ENCODE measurements at places on chromosomes 1 and 21.

DNA sequence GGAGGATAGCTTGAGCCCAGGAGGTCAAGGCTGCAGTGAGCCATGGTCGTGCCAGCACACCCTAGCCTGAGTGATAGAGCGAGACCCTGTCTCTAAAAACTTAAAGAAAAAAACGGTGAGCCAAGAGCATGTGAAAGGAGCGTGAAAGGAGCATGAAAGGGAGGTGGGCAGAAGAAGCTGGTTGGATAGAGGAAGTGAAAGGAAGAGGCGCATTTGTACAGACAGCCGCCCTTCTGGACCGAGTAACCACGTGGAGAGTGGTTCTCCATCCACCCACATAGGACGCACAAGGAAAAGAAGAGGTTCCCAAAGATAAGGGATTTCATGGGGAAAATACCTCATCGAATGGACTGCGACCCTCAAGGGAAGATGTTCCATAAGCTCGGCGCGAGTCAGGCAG is 60.4 kb upstream of the IFNAR2 start:
- no peak for DNase-seq

- no peak for DNase-seq
Observed at GRCh38 chr1:217354895-217355294, 276.0 kb downstream of the GPATCH2 start.

- DNase-seq = no peak
Observed at GRCh38 chr1:83985048-83985447, 13.9 kb downstream of the TTLL7 start.

DNA sequence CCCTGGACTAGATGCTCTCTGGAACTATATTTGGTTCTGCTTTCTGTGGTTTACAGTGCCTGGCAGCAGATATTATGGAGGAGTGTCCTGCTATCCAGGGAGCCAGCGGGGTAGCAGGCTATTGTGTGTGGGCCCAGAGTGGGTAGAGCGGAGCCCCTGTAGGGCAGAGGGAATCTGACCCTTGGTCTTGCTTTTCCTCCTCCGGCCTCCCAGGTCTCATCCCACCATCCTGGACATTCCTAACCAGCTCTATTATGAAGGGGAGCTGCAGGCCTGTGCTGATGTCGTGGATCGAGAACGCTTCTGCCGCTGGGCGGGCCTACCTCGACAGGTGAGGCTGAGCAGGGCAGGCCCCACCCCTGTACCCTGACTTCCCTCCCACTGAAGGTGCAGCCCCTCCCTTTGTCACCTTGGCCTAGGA is 9.1 kb downstream of the RHOC start:
- DNase-seq = no peak

- no peak for DNase-seq
Observed at GRCh38 chr1:204361341-204361771, 1.6 kb upstream of the PLEKHA6 start.

DNA sequence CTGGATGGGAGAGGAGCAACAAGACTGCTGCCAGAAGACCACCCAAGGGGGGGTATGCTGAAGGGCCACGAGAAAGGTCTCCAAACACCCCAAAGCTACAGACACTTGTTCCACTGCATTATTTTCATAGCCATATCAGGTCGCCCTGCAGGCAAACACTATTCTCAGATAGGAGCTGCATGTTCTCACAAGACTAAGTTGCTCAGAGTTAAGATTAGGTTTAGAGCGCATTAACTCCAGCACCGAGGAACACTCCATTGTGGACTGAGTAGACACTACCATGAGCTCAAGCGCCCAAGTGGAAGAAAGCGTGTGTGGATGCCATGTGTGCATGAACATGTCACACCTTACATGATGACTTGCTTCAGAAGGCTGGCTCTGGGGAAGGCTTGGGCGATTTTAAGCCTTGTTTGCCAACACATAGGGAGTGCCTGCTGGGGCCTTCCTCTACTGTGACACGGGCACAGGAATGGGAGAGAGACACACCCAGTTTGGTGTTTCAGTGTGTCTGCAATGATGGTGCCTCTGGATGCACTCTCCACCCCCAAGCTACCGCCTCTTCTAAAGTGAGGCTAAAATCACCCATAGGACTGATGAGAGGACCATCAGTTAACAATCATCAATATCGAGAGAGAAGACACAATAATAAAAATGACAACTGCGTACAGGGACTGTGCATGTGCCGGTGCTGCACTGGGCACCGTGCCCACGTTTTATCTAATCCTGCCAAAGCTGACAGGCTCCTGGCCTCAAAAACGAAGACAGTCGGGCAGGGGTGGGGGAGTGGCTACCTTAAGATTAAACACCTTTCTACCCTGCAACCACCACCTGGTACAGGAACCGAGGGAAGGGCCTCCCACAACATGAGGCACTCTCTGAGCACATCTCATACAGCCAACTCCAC is 34.9 kb downstream of the SSBP3 start:
- no peak for DNase-seq

- DNase-seq = no peak
Observed at GRCh38 chr1:154155251-154155650, 378 bp upstream of the NUP210L start.

- DNase-seq = no peak
Observed at GRCh38 chr1:174964261-174964971, 35.3 kb upstream of the CACYBP start.

- peak; percentile 36 for DNase-seq
Observed at GRCh38 chr1:62271948-62272728, 47.1 kb downstream of the KANK4 start.

- DNase-seq = no peak
Observed at GRCh38 chr1:66095190-66095589, 302.5 kb downstream of the PDE4B start.

- no peak for DNase-seq
Observed at GRCh38 chr21:45709173-45709572, 65.6 kb downstream of the PCBP3 start.

- DNase-seq = no peak
Observed at GRCh38 chr1:207342332-207342731, 20.9 kb downstream of the CD55 start.

DNA sequence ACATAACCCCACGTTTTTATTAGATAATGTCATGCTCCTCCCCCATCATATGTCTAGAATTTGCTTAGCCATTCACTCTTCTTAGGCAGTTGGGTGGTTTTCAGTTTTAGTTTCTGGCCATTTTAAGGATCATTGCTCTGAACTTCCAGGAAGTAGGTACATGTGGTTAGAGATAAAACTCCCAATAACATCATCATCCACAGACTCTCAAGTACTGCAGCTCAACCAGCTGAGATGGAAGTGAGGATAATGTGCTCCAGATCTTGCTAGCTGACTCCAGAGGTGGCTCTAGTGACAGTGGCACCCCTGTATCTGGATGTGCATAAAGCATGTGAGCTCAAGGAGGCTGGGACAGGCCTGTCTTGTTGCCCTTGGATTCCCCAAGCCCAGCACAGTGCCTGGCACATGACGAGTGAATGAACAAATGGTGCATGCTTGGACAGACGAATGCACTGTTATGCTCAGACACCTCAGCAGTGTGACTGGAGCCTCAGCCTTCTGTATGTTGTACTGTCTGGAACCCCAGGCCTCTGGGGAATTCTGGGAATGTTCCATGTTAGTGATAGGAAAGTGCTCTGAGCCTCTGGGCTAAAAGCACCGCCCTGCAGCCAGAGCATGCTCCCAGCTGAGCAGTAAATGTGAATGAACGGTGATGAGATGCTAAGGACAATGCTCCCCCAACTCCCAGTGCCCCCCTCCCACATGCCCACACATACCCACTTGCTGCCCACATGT is 16.4 kb upstream of the KCNN3 start:
- no peak for DNase-seq

DNA sequence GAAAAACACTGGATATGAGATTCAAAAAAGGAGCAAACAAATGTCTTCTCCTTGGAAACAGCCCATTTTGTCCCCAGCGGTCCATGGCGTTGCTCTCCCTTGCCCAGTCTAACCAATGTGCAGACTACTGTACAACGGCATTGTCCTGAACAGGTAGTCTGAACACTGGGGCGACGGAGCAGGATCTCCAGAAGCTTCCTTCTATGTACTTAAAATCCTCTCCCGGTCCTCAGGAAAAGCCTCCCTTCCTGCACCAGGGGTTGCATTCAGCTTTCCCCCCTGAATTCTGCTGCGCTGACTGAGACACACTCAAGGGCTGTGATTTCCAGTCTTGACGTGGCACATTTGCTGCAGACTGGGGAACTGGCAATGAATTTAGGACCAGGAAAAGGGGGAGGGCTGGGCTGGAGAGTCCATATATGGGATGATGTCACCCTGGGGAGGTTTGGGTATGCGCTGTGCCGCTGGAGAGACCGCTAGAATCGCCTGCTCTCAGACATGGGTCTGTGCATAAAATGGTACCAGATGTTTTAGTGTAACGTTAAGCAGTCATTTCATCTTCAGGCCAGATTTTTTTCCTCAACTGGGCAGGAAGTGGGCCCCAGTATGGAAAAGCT is 275.9 kb upstream of the C1orf105 start:
- DNase-seq = no peak

Data from CD4-positive, alpha-beta T cell treated with Interleukin-15 for 1 hour (primary cell).